Activated gamma-delta T cell (primary cell): ENCODE measurements at places on chromosomes 2 and 18.

- no peak for DNase-seq
These were observed 60.4 kb downstream of the KCNJ3 start for GRCh38 chr2:154758871-154759270.

DNA sequence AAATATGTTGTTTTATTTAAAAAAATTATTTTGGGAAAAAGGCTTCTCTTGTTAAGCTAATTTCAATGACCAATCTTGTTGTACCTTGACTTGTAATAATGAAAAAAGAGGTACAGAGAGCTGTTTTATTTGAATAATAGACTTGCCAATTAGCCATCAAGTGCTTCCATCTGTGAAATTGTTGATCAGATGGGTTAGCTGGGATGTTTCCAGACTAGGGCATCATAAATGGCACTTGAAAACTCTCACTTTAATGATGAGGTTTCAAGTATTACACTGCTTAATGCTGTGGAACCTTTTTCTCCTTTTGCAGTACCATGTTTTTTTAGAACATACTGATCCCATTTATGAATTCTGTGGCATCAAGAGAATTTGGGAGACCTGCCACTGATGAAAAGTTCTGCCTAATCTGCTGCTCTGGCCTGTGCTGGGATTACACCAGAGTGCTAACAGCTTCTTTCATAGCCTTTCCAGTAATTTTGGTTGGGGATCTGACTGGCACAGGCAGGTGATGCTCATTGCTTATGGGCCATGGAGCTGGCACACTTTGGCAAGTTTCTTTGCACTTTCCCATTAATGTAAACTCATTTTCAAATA is 24.2 kb downstream of the PSMD14 start:
- DNase-seq, result no peak

DNA sequence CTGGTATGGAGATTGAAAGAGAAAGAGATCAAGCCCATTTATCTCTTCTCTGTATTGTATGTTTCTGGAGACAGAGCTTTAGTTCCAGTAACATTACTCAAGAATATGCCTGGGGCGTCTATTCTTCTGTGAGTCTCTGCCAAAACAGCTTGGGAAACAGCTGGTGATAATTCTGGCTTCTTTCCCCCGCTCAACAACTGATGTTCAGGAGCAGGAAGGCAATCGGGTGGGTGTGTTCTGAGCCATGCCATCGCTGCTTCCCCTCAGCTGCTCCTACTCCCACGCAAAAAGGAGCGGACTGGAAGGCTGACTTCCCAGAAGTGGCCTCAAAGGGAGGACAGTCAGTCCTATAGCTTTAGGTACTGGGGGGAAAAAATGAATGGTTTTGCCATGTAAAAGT is 695.1 kb downstream of the PLCL1 start:
- no peak for DNase-seq

DNA sequence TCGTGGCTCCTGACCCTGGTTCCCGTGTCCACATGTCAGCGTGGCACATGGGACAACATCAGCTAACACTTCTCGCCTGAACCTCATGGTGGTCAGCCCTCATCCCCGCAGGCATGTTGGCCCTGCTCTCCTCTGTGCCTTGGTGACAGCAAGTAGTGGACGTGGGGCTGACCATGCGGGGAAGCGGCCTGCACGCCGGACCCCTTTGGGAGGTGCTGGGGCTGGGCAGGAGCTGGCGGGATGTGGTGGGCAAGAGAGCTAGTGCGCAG is 249.5 kb downstream of the TWIST2 start:
- DNase-seq, result no peak

GRCh38 chr2:241111440-241111805 is 9.3 kb upstream of the MTERF4 start:
- no peak for DNase-seq

- no peak for DNase-seq
These were observed 201.8 kb upstream of the GULP1 start for GRCh38 chr2:188089901-188090300.

DNA sequence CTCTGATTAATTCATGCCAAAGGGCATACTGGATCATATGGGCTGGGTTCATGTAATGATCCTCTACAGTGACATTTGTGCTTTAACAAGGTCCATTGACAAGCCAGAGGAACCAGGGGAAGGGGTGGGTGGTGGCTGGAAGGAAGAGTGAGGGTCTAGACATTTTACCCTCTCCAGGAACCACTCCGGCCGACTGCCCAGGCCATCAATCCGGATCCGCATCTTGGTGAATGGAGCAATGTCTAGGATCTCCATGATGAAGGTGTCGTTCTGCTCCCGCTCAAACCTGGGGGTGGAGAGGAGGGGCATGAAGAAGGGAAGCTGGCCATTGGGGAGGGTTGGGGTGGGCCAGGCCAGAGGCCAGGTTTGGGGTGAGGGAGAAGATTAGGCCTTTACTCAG is 147.5 kb downstream of the LOXHD1 start:
- no peak for DNase-seq

DNA sequence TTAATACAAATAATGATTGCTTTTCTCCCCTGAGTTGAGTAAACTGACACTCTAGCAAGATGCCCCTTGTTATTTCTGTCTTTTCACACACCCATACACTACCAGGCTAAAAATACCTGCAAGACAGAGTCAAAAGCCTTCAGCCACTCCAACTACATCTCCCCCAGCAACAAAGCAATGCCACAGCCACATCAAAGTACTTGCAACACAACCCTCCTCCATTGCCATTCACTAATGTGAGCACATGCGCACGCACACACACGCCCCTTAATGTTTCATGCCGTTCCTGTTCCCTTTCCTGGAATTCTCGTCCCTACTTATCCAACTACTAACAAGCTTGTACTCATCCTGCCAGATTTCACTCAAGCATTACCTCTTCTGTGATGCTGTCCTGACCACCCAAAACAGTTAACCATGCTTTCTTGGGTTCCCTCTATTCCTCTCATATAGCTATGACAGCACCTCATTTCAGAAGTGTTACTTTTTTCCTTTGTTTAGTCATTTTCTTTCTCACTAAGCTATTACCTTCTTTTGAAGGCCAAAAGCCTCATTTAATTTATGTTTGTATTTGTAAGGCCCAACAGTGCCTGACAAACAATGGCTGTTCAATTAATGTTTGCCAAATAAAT is 29.6 kb downstream of the SLC25A12 start:
- no peak for DNase-seq

GRCh38 chr2:223542501-223542900 is 59.7 kb downstream of the SCG2 start:
- DNase-seq, result no peak

DNA sequence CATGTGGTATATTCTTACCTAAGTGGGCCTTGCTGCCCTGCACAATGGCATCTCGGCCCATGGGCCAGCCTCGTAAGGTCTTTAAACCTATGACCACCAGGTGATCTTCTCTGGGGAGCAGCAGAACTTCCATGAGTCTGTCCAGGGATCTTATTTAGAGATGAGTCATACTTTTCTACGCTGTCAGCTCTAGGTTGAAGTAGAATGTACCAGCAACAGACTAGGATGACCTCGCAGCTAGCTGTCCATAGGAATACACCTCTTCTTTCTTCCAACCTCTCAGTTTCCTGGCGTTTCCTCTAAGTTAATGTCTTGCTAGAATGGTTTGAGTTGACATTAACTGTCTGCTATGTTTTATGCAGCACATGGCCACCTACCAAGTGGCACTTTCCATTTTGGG is 15.6 kb upstream of the CXCR4 start:
- no peak for DNase-seq

- no peak for DNase-seq
These were observed 102.1 kb upstream of the HS6ST1 start for GRCh38 chr2:128420776-128421175.

DNA sequence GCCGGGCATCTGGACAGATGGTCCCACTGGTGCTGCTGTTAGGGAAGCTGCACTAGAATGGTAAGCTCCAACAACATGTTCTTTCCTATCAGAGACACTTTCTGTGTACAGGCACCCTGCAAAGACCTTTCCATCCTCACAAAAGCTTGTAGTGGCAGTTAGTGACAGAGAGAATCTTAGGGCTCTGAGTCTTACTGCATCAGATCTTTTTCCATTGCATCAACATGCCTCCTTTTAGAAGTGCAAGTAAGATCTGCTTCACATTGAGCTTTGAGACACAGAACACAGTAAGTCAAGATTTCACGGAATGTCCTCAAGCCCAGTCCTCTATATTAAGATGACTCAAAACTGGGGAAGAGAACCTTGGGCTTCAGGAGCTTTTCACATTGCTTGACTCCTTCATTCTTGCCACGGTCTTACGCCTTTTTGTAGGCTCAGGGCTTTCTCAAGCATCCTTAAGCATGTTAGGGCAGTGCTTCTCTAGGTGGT is 52.6 kb downstream of the ARL4C start:
- no peak for DNase-seq

DNA sequence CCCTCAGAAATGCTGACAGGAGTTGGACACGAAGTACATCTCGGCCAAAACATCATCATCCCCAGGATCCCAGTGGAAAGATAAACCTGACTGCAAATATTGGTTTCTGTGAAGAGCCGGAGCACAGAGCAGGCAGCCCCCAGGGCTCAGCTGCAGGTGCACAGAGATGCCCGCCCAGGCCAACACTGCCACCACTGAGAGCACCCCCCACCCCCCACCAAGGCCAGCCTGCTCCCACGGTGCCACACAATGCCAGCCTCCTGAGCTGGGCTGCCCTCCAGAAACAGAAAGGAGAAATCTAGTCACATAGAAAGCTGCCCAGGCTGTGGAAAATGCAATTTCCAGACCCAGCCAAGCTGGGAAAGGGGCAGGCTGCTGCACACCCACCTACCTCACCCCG is 71.7 kb downstream of the GALNT14 start:
- no peak for DNase-seq

DNA sequence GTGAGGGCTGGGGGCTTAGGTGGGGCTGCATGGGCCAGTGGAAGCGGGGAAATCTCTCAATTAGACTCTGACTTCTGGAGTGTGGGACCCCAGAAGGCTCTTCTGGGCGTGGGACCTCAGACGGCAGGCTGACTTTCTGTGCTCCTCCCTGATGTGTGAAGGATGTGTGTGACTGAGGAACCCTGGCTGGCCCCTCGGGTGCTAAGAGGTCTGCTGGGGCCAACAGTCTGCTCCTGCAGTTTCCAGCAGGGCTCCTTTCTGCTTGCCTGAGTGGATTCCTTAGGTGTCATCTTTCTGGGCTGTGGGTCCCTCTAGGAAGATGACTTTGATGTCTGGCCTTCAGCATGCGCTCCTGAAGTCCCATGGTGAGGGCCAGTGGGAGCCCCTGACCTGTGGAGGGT is 167.5 kb downstream of the DYSF start:
- no peak for DNase-seq

DNA sequence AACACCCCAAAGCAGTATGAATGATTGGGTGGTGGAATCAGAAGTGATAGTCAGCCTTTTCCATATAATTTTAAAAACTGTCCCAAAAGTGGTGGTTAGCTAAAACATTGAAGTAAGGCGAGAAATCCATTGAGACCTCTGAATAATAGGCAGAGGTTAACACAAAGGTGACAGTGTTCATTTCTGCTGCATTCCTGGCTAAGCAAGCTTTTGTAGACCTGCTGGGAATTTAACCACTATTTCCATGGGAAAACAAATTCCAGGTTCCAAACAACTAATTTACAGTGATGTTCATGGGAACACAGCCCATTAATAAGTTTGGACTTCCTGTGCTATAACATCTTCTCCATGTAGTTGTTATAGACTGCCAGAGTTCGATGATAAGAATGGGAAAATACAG is 6.3 kb upstream of the INO80D start:
- no peak for DNase-seq

DNA sequence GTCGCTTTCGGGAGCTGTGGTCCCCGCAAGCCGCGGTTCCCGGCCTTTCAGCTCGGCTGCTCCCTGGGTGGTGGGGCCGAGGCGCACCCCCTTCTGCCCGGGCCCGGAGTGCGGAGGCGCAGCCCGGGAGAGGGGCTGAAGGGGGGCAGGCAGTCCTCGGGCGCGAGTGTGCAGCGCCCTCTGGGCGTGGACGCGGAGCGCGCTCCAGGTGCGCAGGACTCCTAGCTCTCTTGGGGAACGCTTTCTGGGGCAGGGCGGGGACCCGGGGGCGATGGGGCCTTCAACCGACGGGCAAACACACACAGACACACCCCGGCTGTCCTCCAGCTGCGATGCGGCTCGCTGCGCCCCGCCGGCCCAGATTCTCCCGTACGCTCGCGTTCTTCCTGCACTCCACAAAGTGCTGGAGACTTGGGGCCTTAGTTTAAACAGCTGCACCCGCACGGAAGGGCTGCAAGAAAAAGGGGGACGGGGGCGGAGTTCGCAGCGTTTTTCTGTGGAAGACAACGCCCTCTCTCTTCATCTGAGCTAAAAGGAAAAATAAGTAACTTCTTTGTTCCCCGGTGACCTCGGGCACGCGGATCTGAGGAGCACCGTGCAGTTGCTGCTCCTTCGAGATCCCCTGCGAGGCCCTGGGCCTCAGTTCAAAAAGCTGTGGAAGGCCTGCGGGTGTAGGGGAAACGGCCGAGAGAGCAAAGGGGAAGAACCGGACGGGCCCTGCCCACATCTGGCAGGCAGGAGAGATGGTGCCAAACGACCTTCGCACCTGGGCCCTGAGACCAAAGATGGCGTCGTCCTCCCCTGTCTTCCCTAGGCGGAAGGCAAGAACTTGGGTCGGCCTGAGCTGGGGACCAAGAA is 593 bp upstream of the SDC1 start:
- no peak for DNase-seq

- DNase-seq, result no peak
These were observed 3.4 kb downstream of the DIPK1C start for GRCh38 chr18:74453642-74454198.

- DNase-seq, result no peak
These were observed 14.4 kb upstream of the STAT4 start for GRCh38 chr2:191165176-191165643.

GRCh38 chr2:168811696-168812095 is 9.3 kb downstream of the NOSTRIN start:
- DNase-seq, result no peak

DNA sequence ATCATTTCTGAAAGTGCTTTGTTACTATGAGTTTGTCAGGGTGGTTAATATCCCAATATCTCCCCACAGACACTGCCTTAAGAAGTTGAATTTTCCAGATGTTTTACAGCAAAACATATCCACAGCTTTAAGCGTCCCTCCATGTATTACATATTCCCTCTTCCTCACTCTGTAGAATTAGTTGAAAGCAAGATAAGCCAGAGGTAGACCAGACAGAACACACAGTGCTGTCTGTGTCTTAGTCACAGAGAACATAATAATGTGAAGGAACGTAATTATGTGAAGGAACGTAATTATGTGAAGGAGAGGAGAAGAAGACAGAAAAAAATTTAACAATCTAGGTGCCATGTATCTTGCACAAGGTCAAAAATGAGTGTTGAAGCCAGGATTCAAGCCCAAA is 81.9 kb upstream of the LRATD1 start:
- no peak for DNase-seq
